ENCODE measurements at places on chromosomes 3 and 15.

- peak; percentile 64 for DNase-seq
These were observed 154.9 kb downstream of the GREM1 start for GRCh38 chr15:32872621-32873283.

DNA sequence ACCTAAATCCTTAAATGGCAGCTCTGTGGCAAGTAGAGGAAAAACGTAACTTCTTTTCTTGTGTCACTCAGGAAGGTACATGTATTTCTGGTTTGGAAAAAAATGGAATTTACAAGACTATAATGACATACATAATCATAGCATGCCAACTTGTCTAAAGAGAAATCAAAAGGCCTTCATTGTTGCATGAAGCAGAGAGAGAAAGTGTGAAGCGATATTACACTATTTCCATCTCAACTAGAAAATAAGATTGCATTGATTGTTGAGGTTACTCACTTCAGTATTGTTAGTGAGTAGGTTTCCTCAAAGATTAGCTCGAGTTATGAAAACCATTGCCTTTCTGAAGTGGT, 67.2 kb upstream of the GCSAM start:
- DNase-seq, result no peak

DNA sequence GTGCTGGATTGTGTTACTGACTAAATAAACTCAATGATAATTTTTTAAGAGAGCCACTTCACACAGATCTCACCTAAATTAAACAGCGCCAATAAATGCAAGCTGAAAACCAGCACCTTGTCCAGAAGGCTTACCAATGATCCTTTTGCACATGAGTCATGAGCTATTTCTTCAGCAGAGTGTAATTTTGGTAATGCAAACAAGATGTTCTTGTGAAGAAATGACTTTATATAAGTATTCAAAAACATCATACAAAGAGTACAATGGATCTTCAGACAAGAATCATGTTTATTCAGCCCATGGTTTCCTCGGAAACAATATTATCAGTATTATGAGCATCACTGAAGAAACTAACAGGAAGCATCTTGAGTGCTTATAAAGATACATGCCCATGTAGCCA, 263.8 kb upstream of the UBE2E2 start:
- DNase-seq, result no peak

- DNase-seq, result no peak
These were observed 575 bp downstream of the LEO1 start for GRCh38 chr15:51971032-51971374.

DNA sequence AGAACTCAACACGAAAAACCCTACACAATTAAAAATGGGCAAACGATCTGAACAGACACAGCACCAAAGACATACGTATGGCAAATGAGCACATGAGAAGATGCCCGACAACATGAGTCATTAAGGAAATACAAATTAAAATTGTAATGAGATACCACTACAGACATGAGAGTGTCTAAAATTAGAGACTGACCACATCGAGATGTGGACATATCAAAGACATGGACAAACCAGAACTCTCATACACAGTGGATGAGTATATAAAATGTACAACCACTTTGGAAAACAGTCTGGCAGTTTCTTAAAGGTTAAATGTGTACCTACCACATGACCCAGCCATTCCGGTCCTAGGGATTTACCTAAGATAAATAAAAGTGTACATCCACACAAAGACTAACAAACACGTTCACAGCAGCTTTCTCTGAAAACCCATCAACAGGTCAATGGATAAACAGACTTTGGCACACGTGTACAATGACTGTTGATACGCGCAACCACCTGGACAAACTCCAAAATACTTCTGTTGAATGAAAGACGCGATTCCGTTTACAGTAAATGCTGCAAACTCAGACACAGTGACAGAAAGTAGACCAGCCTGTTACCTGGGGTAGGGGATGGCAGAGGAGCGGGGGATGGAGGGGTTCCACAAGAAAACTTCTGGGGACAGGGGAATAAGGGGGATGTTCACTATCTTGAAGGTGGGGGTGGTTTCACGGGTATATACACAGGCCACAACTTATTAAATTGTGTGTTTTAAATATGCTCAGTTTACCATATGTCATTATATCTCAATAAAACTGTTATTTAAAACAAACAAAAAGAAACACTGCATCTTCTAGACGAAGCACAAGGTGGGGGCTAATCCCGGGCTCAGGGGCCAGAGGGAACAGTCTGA, 2.1 kb downstream of the TNK2 start:
- peak; percentile 66 for DNase-seq

DNA sequence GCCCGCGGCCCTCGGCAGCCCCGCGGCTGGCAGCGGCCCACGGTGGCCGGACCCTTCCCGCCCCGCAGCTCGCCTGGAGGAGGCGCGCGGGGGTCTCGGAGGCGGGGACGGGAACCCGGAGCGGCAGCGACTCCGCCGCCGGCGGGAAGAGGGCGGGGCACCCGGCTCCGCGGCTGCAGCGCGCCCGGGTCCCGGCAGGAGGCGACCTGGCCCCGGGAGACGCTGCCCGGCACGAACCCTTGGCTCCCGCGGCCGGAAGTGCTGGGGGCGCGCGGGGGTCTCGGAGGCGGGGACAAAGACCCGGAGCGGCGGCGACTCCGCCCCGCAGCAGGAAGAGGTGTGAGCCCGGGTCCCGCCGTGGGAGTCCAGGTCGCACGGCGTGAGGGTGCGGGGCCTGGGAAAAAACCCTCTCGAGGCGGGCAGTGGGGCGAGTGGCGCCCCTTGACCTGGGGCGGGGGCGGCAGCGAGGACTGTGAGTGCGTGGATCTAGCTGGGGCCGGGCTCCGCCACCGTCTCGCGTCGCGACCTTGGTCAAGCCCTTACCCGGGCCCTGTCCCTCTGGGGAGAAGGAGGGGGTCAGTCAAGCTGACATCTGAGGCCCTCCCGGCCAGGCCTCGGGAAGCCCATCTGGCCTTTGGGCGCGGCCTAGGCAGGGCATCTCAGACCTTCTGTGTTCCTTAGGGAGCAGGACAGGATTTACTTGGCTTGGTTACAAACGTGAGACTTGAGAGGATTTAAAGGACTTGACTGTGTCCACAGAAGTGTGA, at the start of gene CIB2:
Gene CIB2 (minus strand): TSS at position 151 of the 767 bp plus-strand sequence. CDS start 230 bp downstream, outside the sequence.
- DNase-seq, result peak; percentile 81

- peak; percentile 72 for DNase-seq
These were observed 15.8 kb downstream of the ABHD17C start for GRCh38 chr15:80710635-80711554.

- no peak for DNase-seq
These were observed 371.7 kb upstream of the RGMA start for GRCh38 chr15:93460717-93461116.

GRCh38 chr3:100641471-100642032, 32.2 kb downstream of the ADGRG7 start:
- peak; percentile 1 for DNase-seq

GRCh38 chr15:90294601-90295269, 29.3 kb downstream of the NGRN start:
- no peak for DNase-seq

DNA sequence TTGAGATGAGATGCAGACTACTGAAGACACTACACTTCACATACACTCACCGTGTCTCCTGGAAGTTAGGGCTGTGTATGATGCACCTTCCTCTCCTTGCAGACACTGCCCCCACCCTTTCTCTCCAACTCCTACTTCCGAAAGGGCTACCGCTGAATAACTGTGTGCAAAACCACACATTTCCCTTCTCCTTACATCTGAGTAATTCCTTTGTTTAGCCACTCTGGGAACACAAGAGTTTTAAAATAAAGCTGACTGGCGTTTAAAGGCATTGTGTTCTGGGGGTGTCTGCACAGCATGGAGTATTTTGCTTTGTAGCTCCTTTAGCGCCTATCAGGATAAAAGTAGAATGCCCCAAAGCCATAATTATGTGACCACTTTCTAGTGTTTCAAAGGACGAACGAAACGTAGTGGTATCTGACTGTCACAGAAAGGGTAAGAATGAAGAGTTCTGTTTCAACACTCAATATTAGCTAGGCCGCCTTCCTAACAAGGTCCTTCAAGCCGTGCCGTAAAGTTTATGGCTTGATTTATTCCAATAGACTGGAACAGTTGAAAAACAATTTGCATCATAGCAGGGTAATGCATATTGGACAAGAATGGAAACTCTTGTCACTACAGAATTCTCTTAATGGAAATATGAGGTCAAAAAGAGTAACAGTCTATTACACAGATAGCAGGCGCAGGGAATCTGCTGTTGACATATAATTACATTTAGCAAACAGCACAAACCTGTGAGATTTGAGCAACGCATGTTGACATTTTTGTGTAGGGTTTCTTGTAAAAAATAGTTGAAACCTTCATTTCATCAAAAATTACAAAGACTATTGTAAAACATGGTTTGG, 619.9 kb downstream of the FOXP1 start:
- DNase-seq, result no peak

DNA sequence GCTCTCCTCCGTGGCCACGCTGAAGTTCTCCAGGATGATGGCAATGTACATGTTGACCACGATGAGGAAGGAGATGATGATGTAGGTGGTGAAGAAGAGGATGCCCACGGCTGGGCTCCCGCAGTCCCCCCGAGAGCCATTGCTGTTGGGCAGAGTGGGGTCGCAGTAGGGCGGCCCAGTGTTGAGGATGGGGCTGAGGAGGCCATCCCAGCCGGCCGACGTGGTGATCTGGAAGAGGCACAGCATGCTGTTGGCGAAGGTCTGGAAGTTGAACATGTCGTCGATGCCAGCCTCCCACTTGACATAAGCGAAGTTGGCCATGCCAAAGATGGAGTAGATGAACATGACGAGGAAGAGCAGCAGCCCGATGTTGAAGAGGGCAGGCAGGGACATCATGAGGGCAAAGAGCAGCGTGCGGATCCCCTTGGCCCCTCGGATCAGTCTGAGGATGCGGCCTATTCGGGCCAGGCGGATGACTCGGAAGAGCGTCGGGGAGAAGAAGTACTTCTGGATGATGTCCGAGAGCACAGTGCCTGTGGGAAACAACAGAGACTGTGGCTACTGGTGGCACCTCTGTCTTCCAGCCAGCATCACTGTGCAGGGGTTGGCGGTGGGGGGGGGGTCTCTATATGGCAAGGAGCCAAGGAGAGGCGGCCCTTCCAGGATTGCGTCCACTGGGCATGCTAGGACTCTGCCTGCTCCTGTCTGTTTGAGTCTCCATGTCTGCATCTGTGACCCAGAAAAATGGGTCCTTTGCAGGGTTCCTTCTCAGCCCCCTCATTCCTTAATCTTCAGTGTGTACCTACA, 55.1 kb downstream of the EXOG start:
- no peak for DNase-seq

Measured in suppressor macrophage treated with lipopolysaccharide for 1 hour (primary cell).